ENCODE measurements at places on chromosomes 3 and 15. TPM values are rescaled to one million over a fixed set of nuclear protein-coding genes. Genes with fewer than 3 reads are reported as not detected.
A peak's percentile ranks its signal among the peaks of the same experiment; 100 is the strongest.

DNA sequence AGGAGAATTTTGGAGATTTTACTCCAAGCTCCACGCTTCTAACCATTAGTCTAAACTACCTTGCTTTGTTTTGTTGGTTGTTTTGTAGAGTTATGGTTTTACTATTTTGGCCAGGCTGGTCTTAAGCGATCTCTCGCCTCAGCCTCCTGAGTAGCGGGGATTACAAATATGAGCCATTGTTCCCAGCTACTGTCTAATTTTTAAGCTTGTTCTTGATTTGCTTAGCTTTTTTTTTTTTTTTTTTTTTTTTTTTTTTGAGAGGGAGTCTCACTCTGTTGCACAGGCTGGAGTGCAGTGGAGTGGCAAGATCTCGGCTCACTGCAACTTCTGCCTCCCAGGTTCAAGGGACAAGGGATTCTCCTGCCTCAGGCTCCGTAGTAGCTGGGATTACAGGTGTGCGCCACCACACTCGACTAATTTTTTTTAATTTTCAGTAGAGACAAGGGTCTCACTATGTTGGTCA, 28.5 kb downstream of the EFCAB12 start:
- no peak for DNase-seq

DNA sequence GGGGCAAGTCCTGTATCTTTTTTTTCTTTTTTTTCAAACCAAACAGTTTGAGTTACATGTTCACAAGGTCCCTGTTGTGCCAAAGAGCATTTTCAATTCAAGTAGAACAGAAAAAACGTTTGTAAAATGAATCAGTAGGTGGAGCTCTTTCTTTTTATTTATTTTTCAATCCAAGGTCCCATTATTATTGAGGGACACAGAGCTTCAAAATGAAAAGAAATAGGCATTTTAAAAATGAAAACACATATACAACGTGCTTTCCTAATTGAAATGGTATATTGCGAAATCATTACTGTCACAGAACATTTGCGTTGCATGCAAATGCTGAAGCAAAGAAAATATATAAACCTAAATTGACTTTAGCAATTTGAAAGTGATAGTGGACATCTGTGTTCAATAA, 711.0 kb downstream of the MECOM start:
- peak; percentile 47 for DNase-seq

DNA sequence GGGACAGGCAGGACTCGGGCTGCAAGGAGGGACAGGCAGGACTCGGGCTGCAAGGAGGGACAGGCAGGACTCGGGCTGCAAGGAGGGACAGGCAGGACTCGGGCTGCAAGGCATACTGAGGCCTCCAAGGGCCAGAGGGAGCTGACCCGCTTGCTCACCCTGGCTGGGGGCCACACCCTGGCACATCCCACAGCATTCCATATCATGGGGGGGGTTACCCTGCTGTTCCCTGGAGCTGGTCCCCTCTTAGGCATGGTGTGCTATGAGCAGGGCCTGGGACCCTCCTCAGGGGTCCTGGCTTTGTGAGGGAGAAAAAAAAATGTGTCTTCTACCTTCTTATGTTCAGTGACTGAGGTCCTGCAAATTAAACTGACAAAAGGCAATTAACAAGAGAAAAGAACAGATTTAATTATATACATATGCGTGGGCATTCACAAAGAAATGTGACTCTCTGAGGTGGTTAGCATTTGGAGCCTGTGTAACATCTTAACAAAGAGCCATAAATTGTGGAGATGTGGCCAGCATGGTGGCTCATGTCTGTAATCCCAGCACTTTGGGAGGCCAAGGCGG, 97.6 kb upstream of the ALDH1A3 start:
- no peak for DNase-seq

GRCh38 chr3:124320976-124321375, 329.1 kb upstream of the ROPN1 start:
- DNase-seq: peak; percentile 15

- DNase-seq: no peak
These were observed 328.3 kb downstream of the OXSM start for GRCh38 chr3:26118165-26118564.

GRCh38 chr3:33215739-33216138, 2.9 kb downstream of the SUSD5 start:
- no peak for DNase-seq

DNA sequence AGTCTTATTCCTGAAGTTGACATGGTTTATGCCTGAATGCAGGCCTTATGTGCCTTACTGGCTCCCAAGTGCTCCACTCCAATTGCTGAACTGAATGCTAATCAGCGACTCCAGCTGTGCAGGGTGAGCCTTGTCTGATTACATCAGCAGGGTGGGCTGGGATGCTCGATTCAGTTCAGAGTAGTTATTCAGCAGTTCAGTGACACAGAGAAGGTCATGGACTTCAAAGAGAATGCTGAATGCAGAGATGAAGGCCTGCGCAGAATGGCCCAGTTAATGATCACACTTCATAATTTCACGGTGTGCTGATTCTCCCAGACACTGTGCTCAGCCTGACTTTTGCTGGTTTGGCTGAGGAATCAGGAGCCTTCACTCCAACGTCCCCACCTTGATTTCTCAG, 63.6 kb downstream of the CLDN1 start:
- peak; percentile 18 for DNase-seq

GRCh38 chr3:130843441-130843840, 50.4 kb upstream of the ATP2C1 start:
- DNase-seq: no peak

- no peak for DNase-seq
These were observed 1007.7 kb upstream of the SEMA6D start for GRCh38 chr15:46709460-46710083.

DNA sequence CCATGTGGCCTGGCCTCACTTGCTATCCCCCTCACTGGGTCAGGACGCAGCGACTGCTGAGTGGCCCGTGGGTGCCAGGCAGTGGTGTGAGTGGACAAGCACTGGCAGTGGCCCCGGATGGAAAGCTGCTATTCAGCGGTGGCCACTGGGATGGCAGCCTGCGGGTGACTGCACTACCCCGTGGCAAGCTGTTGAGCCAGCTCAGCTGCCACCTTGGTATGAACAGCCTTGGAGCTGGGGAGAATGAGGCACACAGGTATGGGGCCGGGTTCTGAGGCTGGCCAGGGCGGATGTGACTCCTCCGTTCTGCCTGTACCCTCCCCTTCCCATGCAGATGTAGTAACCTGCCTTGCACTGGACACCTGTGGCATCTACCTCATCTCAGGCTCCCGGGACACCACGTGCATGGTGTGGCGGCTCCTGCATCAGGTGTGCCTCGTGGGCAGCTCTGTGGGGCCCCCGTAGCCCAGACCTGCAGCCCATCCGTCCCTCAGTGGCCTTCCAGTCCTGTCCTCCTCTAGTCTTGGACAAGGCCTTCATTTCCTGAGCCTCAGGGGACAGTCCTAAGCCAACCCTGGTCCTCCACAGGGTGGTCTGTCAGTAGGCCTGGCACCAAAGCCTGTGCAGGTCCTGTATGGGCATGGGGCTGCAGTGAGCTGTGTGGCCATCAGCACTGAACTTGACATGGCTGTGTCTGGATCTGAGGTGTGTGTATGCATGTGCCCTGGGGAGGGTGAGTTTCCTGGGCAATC, 28.2 kb downstream of the NBEAL2 start:
- DNase-seq: no peak

GRCh38 chr3:84683493-84683892, 275.3 kb upstream of the CADM2 start:
- no peak for DNase-seq

DNA sequence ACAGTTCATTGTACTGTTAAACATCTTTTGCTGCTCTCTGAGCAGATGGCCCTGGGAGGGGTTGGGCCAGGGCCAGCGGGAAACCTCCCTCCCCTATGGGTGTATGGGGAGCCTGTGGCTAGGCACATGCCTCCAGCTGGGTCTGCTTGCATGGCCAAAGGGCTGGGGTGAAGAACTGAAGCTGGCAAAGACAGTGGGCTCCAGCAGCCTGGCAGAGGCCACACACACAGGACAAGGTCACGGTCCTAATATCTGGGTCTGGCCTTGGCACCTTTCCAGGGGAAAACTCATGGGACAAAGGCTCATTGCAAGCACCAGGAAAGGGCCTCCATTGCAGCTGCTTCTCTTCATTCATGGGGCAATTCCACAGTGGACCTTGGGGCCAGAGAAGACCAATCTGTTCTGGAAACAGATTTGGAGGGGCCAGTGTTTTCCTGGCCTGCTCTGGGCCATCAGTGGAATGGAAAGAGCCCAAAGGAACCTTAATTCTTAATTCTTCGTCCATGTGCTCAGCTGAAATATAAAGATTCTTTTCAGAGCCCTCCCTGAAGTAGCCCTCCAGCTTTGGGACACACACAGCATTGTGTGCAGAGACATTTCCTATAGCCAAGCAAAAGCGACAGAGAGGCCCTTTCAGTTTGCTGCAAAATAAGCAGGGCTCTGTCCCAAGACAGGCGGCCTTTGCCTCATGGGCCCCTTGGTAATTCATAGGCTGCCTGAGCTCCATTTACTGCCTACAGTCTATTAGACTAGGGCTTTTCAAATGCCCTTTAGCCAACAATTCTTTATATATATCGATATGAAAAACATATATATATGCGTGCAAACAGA, 11.3 kb upstream of the LIMD1 start:
- DNase-seq: no peak

- peak; percentile 36 for DNase-seq
These were observed 9.3 kb downstream of the MAGI1 start for GRCh38 chr3:66029443-66029842.

DNA sequence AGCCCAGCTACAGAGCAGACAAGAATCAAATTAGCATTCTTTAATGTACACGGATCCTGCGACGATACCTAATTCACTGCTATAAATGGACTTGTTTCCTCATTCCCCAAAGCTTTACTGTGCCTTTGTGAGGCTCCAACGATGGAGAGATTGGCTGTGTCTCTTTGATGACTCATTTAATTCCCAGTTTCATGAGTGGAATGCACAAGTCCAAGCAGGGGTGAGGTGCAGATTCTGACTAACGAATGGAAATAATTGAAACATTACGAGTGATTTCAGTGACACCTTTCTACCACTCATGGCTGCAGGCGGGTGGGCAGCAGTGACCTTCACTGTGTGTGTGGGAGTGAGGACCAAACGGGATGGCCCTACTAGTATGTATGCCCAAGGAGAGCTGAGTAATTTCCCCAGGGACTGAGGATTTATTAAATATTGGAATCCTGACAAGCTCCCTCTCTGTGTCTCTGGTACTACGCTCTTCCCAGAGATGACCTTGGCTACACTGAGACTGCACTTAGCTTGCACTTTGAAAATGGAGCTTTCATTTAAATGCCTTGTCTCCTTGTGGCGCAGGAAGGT, 156.7 kb downstream of the CACNA2D3 start:
- no peak for DNase-seq

Gene RAB27A
- 4.8 TPM for total RNA-seq

Gene GRM7
- total RNA-seq: not detected

Gene P2RY1
- total RNA-seq: under 0.01 TPM

Gene PLSCR2
- total RNA-seq: not detected

Measured in IMR-90 (cell line).